Body of pancreas (tissue), 4 donors: ENCODE measurements at places on chromosomes 4 and X. TPM values are rescaled to one million over a fixed set of nuclear protein-coding genes. Genes with fewer than 3 reads are reported as not detected.

DNA sequence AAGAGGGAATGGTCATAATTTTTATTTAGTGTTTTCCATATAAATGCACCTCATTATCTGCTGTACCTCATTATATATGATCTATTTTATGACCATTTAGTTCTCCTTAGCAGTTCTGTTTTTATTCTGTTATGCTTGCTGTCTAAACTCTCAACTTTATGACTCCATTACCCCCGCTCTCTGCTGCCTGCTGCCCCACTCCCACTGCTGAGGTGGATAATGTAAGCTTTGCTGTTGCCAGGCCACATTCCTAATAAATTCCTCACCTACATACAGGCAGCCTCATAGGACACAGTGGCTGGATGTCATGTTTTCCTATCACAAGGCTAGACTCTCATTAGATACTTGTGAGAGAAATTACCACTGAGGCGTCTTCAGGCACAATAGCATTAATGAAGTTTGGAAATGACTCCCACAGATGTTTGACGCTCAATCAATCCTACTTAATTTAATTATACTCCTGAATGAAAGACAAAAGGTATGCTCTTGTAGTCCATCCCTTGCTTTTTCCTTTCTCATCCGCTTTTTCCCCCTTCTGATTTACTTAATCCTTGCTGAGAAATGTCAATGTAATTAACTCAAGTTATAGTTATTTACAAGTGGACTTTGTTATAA is 497.5 kb upstream of the IGFBP7 start:
- no peak overlapping the region for H3K4me3 ChIP-seq
- no peak for DNase-seq
- no peaks in the 10 kb centered on the region for H3K27me3 ChIP-seq
- H3K36me3 ChIP-seq: no peaks in the 10 kb centered on the region

GRCh38 chr4:27357283-27357682 is 496.6 kb downstream of the STIM2 start:
- H3K36me3 ChIP-seq: no peaks in the 10 kb centered on the region
- H3K4me1 ChIP-seq: no peaks in the 10 kb centered on the region
- H3K27me3 ChIP-seq: no peaks in the 10 kb centered on the region
- H3K4me3 ChIP-seq: no peak overlapping the region
- DNase-seq: no peak

GRCh38 chr4:70754990-70755688 is 33.4 kb downstream of the RUFY3 start:
- no peaks in the 10 kb centered on the region for H3K27me3 ChIP-seq
- peaks cover 8% of the 10 kb centered on the region for H3K4me1 ChIP-seq
- DNase-seq: no peak
- H3K4me3 ChIP-seq: no peak overlapping the region

DNA sequence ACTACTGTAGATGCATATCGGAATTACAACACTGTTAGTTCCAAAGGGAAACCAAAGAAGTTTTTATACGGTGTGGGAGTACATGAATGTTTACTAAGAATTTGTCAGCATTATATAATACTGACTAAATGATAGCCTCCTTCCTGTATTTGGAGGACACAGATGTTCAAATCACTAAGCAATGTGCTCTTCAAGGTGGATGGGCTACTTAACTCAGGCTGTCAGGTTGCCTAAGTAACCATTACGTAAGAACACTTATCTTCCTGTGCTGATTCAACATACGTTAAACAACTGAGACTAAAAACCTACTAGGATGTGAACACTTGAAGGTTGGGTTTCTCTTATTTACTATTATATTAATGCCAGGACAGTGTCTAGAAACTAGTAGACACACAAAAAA is 81.9 kb upstream of the HPGD start:
- H3K27ac ChIP-seq: no peak overlapping the region
- H3K27me3 ChIP-seq: no peaks in the 10 kb centered on the region
- no peaks in the 10 kb centered on the region for H3K4me1 ChIP-seq
- no peak overlapping the region for H3K4me3 ChIP-seq
- peak; percentile 29 for DNase-seq
- no peaks in the 10 kb centered on the region for H3K36me3 ChIP-seq

The CXCL5 gene
- not detected for total RNA-seq

The LDOC1 gene
- 2.0 TPM for total RNA-seq

- H3K4me1 ChIP-seq: no peaks in the 10 kb centered on the region
- no peak for DNase-seq
- no peaks in the 10 kb centered on the region for H3K36me3 ChIP-seq
- H3K27me3 ChIP-seq: no peaks in the 10 kb centered on the region
Measured at GRCh38 chrX:38124000-38124399, 96.7 kb downstream of the SRPX start.

GRCh38 chrX:154458116-154458953 is at the start of gene PLXNA3:
TSS of gene PLXNA3 (plus strand) at chrX:154458281. CDS start at chrX:154460184, 1,903 bp downstream.
- H3K4me1 ChIP-seq: no peaks in the 10 kb centered on the region
- no peaks in the 10 kb centered on the region for H3K36me3 ChIP-seq
- H3K27me3 ChIP-seq: no peaks in the 10 kb centered on the region
- peak within 1 kb of the TSS; percentile 31 for H3K4me3 ChIP-seq

- peaks cover 13% of the 10 kb centered on the region for H3K4me1 ChIP-seq
- no peak overlapping the region for H3K27ac ChIP-seq
- H3K27me3 ChIP-seq: no peaks in the 10 kb centered on the region
- H3K36me3 ChIP-seq: no peaks in the 10 kb centered on the region
Measured at GRCh38 chr4:146368209-146368608, 153.5 kb downstream of the SLC10A7 start.

The DDX3X gene
- 127 TPM for total RNA-seq

DNA sequence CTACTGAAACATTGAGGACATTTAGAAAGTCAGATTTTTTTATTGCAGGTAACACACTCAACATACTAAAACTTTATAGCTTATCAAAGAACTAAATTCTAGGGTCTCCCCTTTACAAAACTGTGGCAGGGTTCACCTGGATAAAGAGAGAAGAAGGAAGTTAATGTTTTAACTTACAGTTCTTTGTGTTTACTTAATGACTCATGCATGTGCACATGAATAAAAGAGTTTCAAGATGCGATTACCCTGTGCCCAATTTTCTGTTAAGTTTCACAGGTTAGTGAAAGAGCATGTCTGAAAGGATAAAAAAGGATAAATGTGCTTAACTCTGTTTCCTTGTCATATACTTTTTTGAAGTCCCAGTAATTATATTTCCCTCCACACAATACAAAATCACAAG is 16.8 kb downstream of the DCAF8L1 start:
- no peaks in the 10 kb centered on the region for H3K4me1 ChIP-seq
- no peak for DNase-seq
- no peak overlapping the region for H3K27ac ChIP-seq
- no peaks in the 10 kb centered on the region for H3K27me3 ChIP-seq
- H3K4me3 ChIP-seq: no peak overlapping the region
- H3K36me3 ChIP-seq: no peaks in the 10 kb centered on the region

DNA sequence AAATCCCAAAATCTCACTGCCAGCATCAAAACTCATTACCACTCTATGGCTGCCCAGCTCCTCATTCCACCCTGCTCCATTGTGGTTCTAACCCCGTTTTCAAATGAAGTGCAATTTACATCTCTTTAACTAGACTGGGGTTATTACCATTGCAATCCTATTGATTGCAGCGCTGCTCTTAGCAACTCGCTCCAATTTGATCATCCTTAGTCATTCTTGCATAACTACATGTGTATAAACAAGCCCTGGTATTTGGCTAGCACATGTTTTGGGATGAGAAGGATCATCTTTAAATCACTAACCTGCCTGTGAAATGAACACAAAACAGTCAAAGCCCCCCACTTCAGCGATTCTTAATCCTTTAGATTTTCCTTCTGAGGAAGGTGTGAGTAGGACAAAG is 340.1 kb upstream of the PPARGC1A start:
- H3K4me1 ChIP-seq: no peaks in the 10 kb centered on the region
- H3K36me3 ChIP-seq: no peaks in the 10 kb centered on the region
- H3K27ac ChIP-seq: no peak overlapping the region
- H3K27me3 ChIP-seq: no peaks in the 10 kb centered on the region
- no peak overlapping the region for H3K4me3 ChIP-seq

DNA sequence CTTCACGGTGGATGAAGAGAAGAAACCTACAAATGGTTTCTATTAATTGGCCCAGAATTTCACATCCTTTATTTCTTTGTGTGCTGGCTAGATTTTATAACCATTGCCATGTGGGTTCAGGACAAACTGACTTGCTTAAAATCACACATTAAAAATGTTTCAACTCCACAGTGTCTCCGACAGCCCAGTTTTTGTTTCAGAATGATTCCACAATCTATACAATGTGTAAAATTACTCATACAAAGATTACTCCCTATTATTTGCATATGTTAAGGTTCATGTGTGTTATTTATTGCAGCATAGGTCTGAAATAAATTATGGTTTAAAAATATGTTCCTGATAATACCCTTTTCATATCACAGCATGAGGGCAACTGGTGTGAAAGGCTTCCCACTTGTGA is 20.6 kb downstream of the DCHS2 start:
- no peaks in the 10 kb centered on the region for H3K36me3 ChIP-seq
- no peak overlapping the region for H3K4me3 ChIP-seq
- H3K27me3 ChIP-seq: no peaks in the 10 kb centered on the region
- no peak overlapping the region for H3K27ac ChIP-seq

The TDO2 gene
- total RNA-seq: not detected

DNA sequence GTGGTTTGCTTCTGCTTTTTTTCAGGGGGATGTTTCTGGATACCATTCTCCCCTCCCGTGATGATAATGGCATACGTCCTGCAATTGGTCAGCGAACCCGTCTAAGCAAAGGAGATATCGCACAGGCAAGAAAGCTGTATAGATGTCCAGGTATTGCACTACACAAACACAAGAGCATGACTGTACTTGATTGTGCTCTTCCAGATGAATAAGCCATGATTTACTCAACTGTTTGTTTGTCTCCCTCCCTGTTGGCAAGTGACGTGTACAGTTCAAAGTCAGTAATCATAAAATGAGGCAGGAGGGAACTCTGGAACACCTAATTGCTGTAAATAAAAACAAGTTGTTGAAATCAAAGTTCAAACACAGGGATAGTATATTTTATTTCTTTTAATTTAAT is 141.4 kb downstream of the TLL1 start:
- no peak overlapping the region for H3K4me3 ChIP-seq
- H3K4me1 ChIP-seq: no peaks in the 10 kb centered on the region
- H3K27me3 ChIP-seq: no peaks in the 10 kb centered on the region
- no peak overlapping the region for H3K27ac ChIP-seq
- no peak for DNase-seq

The INPP4B gene
- 8.2 TPM for total RNA-seq

The MRFAP1L1 gene
- total RNA-seq: 44.1 TPM

The DCLK2 gene
- 3.6 TPM for total RNA-seq

- no peak overlapping the region for H3K4me3 ChIP-seq
- DNase-seq: no peak
- H3K36me3 ChIP-seq: no peaks in the 10 kb centered on the region
- no peaks in the 10 kb centered on the region for H3K27me3 ChIP-seq
Measured at GRCh38 chr4:110667670-110668069, 44.8 kb upstream of the PITX2 start.

GRCh38 chr4:146488495-146489174 is 33.1 kb downstream of the SLC10A7 start:
- no peaks in the 10 kb centered on the region for H3K4me1 ChIP-seq
- no peak for DNase-seq
- no peaks in the 10 kb centered on the region for H3K27me3 ChIP-seq
- no peak overlapping the region for H3K27ac ChIP-seq
- H3K36me3 ChIP-seq: no peaks in the 10 kb centered on the region

The PCSK1N gene
- total RNA-seq: 110 TPM

- no peaks in the 10 kb centered on the region for H3K27me3 ChIP-seq
- no peaks in the 10 kb centered on the region for H3K4me1 ChIP-seq
- H3K36me3 ChIP-seq: no peaks in the 10 kb centered on the region
- H3K4me3 ChIP-seq: no peak overlapping the region
- H3K27ac ChIP-seq: no peak overlapping the region
- no peak for DNase-seq
Measured at GRCh38 chr4:125703443-125703842, 388.7 kb downstream of the FAT4 start.

DNA sequence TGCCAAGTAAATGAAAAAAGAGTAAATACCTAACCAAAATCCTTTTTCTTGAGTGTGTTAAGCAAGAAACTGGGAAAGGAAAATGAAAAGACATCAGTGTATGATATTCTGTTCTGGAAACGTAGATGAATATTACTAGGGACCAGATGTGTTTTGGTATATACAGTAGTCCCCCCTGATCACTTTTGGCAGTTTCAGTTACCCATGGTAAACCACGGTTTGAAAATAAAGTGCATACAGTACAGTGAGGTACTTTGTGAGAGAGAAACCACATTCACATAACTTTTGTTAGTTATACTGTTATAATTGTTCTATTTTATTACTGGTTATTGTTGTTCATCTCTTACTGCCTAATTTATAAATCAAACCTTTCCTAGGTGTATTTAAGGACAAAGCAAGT is 250.9 kb downstream of the TENM3 start:
- DNase-seq: no peak
- H3K36me3 ChIP-seq: no peaks in the 10 kb centered on the region
- H3K4me1 ChIP-seq: no peaks in the 10 kb centered on the region
- H3K27me3 ChIP-seq: no peaks in the 10 kb centered on the region

- H3K36me3 ChIP-seq: no peaks in the 10 kb centered on the region
- H3K4me1 ChIP-seq: peaks cover 6% of the 10 kb centered on the region
- H3K4me3 ChIP-seq: no peak overlapping the region
- H3K27me3 ChIP-seq: no peaks in the 10 kb centered on the region
Measured at GRCh38 chrX:123993904-123994635, 32.6 kb downstream of the STAG2 start.

DNA sequence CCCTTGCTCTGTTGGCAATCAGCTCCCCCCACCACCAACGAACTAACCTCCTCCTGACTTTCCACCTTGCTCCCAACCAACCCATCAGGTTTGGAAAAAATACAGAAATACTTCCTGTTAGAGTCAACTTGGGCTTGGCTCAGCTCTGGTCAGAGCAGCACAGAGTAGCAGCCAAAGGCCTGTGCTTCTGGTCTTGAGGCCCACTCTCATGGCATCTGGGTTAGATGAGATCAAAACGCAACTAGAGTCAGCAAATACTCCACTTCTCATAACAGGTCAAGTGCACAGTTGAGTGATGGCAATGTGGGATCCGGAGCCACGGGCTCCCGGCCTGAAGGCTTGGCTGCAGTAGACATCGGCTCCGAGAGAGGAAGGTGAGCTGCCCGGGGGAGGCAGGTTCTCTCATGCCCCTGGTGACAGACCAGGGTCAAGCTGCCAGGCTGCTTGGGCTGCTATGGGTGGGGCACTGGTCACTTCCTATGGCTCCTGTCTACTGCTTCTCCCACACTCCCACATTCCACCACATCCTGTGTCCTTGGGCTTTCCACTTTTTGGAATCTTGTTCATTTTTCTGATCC is 34.8 kb downstream of the ZNF185 start:
- H3K36me3 ChIP-seq: no peaks in the 10 kb centered on the region
- no peaks in the 10 kb centered on the region for H3K4me1 ChIP-seq
- H3K4me3 ChIP-seq: no peak overlapping the region
